ENCODE measurements at places on chromosomes 5 and 9. TPM values are rescaled to one million over a fixed set of nuclear protein-coding genes. Genes with fewer than 3 reads are reported as not detected.

The ARL14EPL gene
- total RNA-seq: not detected

The ASS1 gene
- 225 TPM for total RNA-seq

The PCDHGA6 gene
- 6.3 TPM for total RNA-seq

The HMMR gene
- 61.5 TPM for total RNA-seq

The POLR3G gene
- total RNA-seq: 6.9 TPM

The UGT3A1 gene
- total RNA-seq: not detected

The TAF9 gene
- 88.9 TPM for total RNA-seq

The CMYA5 gene
- 11.2 TPM for total RNA-seq

The TMEM174 gene
- not detected for total RNA-seq

The OLFML2A gene
- total RNA-seq: 28.8 TPM

The TMOD1 gene
- total RNA-seq: under 0.01 TPM

The ESM1 gene
- 3.3 TPM for total RNA-seq

The CCDC69 gene
- total RNA-seq: 2.2 TPM

The SHROOM1 gene
- total RNA-seq: 8.6 TPM

The CCDC107 gene
- 12.4 TPM for total RNA-seq
